ENCODE measurements at places on chromosomes 2 and 18.
A peak's percentile ranks its signal among the peaks of the same experiment; 100 is the strongest.

DNA sequence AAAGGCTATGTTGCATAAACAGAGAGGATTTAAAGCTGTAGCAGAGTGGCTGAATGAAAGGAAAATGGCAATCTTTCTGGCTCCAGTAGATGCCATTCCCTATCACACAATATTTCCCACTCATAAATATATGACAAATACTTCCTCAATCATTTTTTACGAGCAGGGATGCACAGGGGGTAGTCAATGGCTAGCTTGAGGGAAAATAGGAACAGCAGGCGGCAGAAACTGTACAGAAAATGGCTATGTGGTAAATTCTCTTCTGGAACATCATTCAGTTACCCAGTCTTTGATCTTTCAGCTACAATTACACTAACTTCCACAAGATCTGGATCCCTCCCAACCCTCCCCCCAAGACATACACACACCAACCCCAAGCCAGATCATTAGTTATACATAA lies 127.2 kb downstream of the OLA1 start:
- H3K4me3 ChIP-seq = no peak overlapping the region
- DNase-seq = no peak
- no peak overlapping the region for H3K27ac ChIP-seq
- H3K36me3 ChIP-seq = peaks cover 28% of the 10 kb centered on the region
- no peaks in the 10 kb centered on the region for H3K27me3 ChIP-seq

DNA sequence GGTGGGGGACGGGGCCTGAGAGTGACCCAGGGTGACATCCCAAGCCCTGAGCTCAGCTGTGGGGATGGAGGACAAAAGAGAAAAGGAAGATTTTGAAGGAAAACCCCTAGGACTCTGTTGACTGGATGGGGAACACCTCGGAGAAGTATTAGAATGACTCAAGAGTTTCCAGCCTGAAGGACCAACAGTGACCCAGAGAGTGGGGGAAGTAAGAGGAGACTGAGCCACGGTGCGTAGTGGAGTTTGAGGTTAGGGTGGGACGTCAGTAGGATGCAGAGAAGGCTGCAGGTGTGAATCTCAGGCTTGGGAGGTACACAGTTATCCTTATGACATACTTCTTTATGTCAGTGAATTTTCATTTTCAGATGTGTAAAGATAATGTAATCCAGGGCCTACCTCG lies 119.5 kb downstream of the NCK2 start:
- no peaks in the 10 kb centered on the region for H3K4me1 ChIP-seq
- H3K36me3 ChIP-seq = peaks cover 12% of the 10 kb centered on the region
- no peak overlapping the region for H3K27ac ChIP-seq
- H3K27me3 ChIP-seq = no peaks in the 10 kb centered on the region
- no peak overlapping the region for H3K4me3 ChIP-seq
- peak; percentile 28 for DNase-seq

GRCh38 chr2:168025487-168026202 lies 221.8 kb downstream of the STK39 start:
- no peak overlapping the region for H3K4me3 ChIP-seq
- DNase-seq = no peak
- no peak overlapping the region for H3K27ac ChIP-seq
- H3K4me1 ChIP-seq = no peaks in the 10 kb centered on the region
- no peaks in the 10 kb centered on the region for H3K27me3 ChIP-seq

DNA sequence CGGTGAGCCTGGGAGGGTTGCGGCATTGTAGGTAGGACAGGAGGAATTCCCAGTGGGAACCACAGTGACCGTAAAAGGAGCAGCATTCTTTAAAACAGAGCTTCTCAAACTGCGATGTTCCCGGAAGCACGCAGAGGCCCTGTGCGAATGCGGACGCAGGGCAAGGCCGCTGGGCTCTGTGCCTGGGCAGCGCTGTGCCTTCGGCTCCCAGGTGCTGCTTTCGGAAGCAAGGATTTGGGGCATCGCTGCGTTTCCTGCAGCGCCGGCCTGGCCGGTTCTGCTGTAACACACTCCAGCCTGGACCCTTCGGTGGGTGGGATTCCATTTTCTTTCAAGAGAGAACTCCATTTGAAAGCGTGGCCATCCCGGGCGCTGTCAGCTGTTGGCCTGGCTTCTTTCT lies 118.6 kb downstream of the PTGR3 start:
- peak; percentile 60 for DNase-seq
- no peaks in the 10 kb centered on the region for H3K36me3 ChIP-seq
- no peaks in the 10 kb centered on the region for H3K4me1 ChIP-seq
- H3K4me3 ChIP-seq = no peak overlapping the region

DNA sequence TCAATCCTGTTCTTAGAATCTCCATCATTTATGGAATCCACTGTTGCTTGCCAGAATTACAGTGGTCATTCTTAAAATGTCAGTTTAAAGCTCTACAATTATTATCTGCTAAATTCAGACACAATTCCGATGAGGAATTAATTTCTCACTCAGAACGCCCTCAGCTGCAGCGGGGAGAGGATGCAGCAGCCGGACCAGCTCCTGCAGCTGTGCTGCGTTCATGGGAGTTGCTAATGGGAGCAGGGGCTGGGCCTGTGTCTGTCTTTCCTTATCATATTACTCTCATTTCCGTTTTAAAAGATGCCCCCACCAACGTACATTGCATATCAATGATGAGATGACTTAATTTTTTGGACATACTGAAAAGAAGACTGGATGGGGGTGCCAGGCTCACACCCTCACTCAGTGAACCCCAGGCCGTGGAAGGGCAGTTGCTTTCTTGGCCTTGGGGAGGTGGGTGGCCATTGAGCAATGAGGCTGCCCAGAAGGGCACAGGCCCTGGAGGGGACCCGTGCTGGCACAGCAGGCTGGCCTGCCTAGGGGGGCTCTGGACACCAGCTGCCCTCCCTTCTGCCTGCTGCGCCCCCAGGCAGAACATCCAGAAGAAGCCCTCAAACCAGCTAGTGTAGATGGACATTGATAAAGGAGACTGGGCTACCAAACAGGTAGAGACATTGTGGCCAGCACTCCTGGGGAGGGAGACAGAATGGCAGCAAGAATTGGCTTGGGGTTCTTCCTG lies 503.6 kb upstream of the MYT1L start:
- H3K4me3 ChIP-seq = no peak overlapping the region
- no peaks in the 10 kb centered on the region for H3K4me1 ChIP-seq
- no peaks in the 10 kb centered on the region for H3K36me3 ChIP-seq

DNA sequence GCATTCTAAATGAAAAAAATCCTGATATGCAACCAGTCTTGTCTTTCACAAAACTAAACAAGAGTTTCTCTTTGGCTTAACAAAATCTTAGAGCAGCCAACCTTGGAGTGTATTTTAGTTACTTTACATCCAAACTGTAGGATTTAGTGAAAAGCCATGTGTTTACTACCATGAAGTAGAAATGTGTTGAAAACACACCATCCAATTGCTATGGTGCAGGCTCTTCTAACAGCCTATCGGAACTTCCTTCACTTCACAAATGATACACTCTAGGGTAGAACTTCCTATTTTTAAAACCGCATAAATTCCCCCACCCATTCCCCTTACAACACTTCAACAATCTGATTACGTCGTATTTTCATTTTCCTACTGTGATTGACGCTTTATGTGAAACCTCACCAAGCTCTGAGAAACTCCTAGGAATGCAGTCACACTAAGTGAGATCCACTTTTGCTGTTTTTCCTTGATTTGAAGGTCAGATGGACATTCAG lies 74.4 kb upstream of the MAP4K4 start:
- DNase-seq = peak; percentile 2
- no peak overlapping the region for H3K4me3 ChIP-seq
- H3K27ac ChIP-seq = no peak overlapping the region
- H3K27me3 ChIP-seq = no peaks in the 10 kb centered on the region
- H3K36me3 ChIP-seq = no peaks in the 10 kb centered on the region

DNA sequence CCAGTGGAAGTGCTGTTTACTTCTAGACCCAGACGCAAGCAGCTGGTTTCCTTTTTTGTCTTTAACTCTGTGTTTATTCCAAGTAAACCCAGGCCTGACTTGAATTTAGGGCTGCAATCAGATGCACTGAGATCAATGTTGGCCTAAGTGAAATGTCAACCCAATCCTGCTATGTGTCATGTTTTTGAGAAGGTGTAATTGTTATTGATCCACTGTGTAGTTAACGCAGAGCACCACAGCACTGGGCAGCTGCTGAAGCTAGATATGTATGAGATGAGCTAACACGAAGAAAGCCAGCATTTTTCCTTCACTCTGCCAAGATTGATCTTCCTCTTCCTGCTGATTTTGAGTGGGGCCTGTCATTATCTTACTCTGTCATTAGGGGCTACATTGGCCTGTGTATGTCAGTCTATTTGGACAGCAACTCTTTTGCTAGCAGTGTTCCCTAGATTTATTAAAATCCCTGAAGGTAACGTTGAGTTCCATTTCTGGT lies 18.9 kb upstream of the DLX1 start:
- H3K27ac ChIP-seq = no peak overlapping the region
- no peak overlapping the region for H3K4me3 ChIP-seq
- no peaks in the 10 kb centered on the region for H3K36me3 ChIP-seq
- H3K4me1 ChIP-seq = no peaks in the 10 kb centered on the region

DNA sequence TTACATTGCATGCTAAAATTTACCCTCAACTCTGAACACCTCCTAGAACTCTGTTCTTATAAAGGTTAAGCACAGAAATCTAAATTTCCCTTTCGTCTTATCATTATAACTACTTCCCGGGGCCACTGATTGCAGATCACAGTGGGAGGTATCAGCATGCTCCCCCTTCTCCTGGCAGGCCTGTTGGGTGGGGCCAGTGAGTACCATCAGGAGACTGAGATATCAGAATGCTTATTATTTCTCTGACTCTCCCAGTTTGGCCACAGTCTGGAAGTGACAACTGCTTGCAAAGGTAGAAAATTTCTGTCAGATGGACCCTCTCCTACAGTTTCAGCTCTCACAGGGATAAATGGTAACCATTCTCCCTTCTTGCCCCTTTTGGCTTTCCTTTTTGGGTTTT lies 62.6 kb downstream of the DSEL start:
- no peaks in the 10 kb centered on the region for H3K4me1 ChIP-seq
- peaks cover 22% of the 10 kb centered on the region for H3K27me3 ChIP-seq
- no peak for DNase-seq
- H3K27ac ChIP-seq = no peak overlapping the region
- no peaks in the 10 kb centered on the region for H3K36me3 ChIP-seq

- no peaks in the 10 kb centered on the region for H3K27me3 ChIP-seq
- H3K4me3 ChIP-seq = no peak overlapping the region
- peaks cover 3% of the 10 kb centered on the region for H3K36me3 ChIP-seq
- H3K4me1 ChIP-seq = no peaks in the 10 kb centered on the region
- peak overlapping the region; percentile 44 for H3K27ac ChIP-seq
Measured at GRCh38 chr18:79522451-79523205, 126.9 kb downstream of the NFATC1 start.

- DNase-seq = no peak
- H3K4me3 ChIP-seq = no peak overlapping the region
- no peaks in the 10 kb centered on the region for H3K36me3 ChIP-seq
- H3K27ac ChIP-seq = no peak overlapping the region
- H3K27me3 ChIP-seq = no peaks in the 10 kb centered on the region
Measured at GRCh38 chr2:220279372-220279771, 651.9 kb downstream of the SLC4A3 start.

DNA sequence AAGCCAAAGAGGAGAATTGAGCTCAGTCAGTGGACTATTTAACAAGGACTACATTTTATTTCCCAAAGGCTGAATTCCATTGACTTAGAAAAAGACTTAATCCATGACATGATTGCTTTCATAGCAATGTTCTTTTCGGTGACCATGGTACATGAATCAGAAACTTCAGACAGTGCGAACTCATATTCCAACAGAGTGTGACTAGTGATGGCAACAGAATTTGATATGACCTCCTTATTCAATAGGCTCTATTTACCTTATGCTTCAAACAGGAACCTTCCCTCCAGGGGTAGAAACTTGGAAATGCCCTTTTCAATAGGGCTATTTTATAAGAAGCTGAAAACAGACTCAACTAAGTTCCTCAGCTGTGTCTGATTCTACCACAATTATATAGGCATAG lies 191.9 kb downstream of the RND3 start:
- H3K27ac ChIP-seq = no peak overlapping the region
- H3K4me3 ChIP-seq = no peak overlapping the region
- H3K27me3 ChIP-seq = no peaks in the 10 kb centered on the region
- H3K36me3 ChIP-seq = no peaks in the 10 kb centered on the region
- H3K4me1 ChIP-seq = no peaks in the 10 kb centered on the region

DNA sequence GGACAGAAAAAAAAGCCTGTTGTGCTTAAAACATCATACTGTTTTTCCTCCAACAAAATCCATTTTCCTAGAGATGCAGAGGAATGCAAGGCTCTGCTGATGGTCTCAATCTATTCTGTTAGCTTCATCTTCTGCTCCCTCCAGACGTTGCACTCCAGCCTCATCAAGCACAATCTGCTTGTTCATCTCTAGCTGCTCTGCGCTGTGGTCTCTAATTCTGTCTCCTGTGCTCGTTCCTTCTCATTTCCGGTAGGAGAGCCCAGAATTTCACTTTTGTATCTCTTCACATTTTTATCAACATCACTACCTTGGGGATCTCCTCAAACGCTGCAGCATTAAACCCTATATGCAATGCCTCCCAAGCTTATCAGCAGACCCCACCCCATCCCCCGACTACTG lies 708.9 kb downstream of the RNF144A start:
- H3K27me3 ChIP-seq = no peaks in the 10 kb centered on the region
- no peak overlapping the region for H3K4me3 ChIP-seq
- no peaks in the 10 kb centered on the region for H3K4me1 ChIP-seq

- H3K4me3 ChIP-seq = no peak overlapping the region
- DNase-seq = no peak
- no peaks in the 10 kb centered on the region for H3K27me3 ChIP-seq
Measured at GRCh38 chr18:7896161-7896560, 329.0 kb downstream of the PTPRM start.

- no peaks in the 10 kb centered on the region for H3K27me3 ChIP-seq
- no peak overlapping the region for H3K4me3 ChIP-seq
- no peak overlapping the region for H3K27ac ChIP-seq
Measured at GRCh38 chr2:192546565-192546964, 351.8 kb upstream of the TMEFF2 start.

GRCh38 chr2:192932376-192932775 lies 737.6 kb upstream of the TMEFF2 start:
- DNase-seq = no peak
- H3K4me1 ChIP-seq = no peaks in the 10 kb centered on the region
- no peaks in the 10 kb centered on the region for H3K27me3 ChIP-seq
- no peak overlapping the region for H3K4me3 ChIP-seq
- no peaks in the 10 kb centered on the region for H3K36me3 ChIP-seq
- H3K27ac ChIP-seq = no peak overlapping the region

- H3K27ac ChIP-seq = peak overlapping the region; percentile 19
- no peaks in the 10 kb centered on the region for H3K36me3 ChIP-seq
- DNase-seq = peak; percentile 70
- no peak overlapping the region for H3K4me3 ChIP-seq
- H3K27me3 ChIP-seq = no peaks in the 10 kb centered on the region
- no peaks in the 10 kb centered on the region for H3K4me1 ChIP-seq
Measured at GRCh38 chr2:221124532-221125240, 447.4 kb downstream of the EPHA4 start.

GRCh38 chr2:151051574-151052220 lies 210.0 kb downstream of the RBM43 start:
- H3K27me3 ChIP-seq = no peaks in the 10 kb centered on the region
- no peaks in the 10 kb centered on the region for H3K36me3 ChIP-seq
- H3K4me1 ChIP-seq = no peaks in the 10 kb centered on the region
- no peak overlapping the region for H3K27ac ChIP-seq
